ENCODE measurements at places on chromosomes 1 and 21.

- peak; percentile 17 for DNase-seq
Observed at GRCh38 chr1:119948342-119949214, 52.3 kb upstream of the ADAM30 start.

DNA sequence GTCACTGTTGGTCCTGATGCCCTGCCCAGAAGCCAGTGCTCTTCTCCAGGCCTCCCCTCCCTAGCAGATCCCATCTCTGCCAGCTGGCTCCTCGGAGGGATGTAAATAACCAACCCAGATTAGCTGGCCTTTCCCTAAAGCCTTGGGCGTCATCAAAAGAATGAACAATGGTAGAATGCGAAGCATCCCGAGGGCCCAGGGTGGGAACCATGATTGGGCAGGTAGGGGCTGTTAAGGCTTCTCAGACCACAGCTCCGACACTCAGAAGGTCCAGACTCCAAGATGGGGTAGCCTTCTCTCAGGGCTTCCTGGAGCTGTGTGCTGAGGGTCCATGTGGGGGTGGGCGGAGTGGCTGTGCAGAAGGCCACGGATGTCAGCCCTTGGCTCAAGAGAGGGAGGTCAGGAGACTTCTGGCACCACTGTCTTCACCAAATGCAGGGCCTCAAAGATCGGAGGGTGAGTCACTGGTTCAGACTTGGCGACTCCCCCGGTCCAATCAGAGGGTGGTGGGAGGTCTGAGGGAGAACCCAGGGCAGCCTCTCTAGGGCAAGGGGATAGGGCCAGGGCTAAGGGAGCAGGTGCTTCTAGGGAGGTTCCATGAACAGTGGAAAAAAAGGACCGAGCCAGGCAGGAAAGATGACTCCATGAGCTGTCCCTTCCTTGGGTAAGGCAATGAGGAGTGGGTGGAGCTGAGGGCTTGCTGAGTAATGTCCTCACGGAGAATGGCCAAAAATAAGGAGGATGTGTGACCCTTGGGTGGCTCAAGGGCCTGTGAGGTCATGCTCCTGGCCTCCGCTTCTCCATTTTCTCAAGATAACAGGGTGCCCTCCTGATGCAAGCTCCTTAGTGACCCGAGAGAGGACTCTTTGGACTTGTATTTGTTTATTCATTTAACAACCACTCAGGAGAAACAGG lies 58.4 kb upstream of the EPS8L3 start:
- no peak for DNase-seq

GRCh38 chr1:63817152-63817667 lies 43.4 kb downstream of the ROR1 start:
- no peak for DNase-seq

- no peak for DNase-seq
Observed at GRCh38 chr1:30507401-30508174, 215.8 kb downstream of the MATN1 start.

DNA sequence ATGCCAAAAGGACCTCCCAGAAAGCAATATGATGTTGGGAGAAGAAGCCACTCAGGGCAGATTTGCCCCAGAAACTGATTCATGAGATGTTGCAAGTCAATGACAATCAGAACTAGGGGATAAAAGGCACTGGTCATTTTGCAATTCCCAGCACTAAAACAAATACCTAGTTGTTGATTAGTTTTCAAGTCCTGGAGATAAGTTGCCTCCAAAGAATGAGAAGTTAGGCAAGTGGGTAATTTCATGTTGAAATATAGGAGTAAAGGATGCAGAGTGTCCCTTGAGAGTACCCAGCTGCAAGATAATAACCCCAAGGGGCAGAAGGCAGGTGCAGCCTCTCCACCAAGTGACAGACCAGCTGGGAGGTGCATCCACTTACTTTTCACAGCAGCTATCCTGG lies 363.6 kb downstream of the PBX1 start:
- no peak for DNase-seq

GRCh38 chr1:154520333-154520732 lies 18.1 kb upstream of the SHE start:
- no peak for DNase-seq

DNA sequence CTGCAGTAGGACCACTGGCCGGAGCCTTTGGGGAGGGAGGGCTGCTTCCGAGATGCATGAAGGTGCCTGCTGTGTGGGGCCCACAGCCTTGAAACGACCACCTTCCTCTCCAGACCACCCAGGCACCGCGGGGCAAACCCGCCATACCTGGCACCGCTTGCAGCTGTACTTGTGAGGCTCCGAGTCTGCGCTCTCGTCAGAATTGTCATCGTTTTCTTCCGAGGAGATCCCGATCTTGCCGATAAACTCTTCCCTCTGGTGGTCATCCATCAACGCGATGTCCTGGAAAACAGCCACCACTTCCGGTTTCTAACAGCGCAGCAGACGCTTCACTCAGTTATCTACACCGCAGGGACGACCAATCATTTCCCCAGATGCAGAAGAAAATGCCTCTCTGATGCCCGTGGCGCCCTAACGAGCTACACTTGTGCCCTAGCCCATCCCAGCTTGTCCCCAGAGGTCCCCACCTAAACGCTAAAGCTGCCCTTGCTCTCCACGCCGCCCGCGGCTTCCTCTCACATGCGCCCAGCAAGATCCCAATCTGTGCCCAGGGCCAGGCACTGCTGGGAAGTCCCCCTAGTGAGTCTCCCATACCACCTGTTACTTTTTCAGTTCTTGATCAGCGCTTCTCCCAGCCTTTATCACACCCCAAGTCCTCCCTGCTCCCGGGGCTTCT lies 55.0 kb upstream of the RIPK4 start:
- no peak for DNase-seq

DNA sequence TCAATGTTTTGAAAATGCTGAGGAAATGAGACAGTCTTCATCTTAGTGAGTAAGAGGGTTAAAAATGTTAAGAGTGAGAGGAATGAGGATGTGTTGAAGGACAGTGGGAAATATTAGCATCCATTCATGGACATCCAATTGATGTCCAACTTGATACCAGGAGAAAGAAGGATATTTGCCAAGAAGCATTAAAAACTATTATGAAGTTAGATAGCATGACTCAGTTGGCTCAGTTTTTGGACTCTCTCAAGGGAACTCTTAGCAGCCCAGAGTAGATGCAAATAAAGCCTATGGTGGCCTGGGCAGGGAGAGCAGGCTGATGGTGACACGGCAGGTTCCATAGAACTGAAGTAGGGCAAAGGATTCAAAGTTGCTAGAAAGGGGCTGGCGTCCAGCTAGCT lies 171.0 kb downstream of the ZZZ3 start:
- DNase-seq: no peak

DNA sequence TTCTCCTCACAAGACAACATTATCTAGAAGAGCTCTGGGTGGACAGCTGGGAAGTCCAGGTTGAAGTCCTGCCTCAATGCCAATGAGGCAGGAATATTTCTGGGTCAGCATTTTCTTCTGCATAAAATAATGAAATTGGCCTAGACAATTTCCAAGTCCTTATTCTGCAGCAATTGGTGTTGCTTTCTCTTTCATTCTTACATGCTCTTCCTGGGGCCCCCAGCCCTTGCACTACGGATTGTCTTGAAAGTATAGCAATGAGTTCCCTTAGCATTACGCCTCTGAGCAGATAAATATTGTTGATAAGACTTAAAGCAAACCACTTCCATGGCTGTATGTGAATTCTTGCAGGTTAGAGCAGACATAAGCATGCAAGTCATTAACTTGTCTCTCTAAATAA lies 188.5 kb downstream of the TGFBR3 start:
- no peak for DNase-seq

GRCh38 chr1:205766038-205766437 lies 9.2 kb downstream of the RAB29 start:
- DNase-seq: no peak

DNA sequence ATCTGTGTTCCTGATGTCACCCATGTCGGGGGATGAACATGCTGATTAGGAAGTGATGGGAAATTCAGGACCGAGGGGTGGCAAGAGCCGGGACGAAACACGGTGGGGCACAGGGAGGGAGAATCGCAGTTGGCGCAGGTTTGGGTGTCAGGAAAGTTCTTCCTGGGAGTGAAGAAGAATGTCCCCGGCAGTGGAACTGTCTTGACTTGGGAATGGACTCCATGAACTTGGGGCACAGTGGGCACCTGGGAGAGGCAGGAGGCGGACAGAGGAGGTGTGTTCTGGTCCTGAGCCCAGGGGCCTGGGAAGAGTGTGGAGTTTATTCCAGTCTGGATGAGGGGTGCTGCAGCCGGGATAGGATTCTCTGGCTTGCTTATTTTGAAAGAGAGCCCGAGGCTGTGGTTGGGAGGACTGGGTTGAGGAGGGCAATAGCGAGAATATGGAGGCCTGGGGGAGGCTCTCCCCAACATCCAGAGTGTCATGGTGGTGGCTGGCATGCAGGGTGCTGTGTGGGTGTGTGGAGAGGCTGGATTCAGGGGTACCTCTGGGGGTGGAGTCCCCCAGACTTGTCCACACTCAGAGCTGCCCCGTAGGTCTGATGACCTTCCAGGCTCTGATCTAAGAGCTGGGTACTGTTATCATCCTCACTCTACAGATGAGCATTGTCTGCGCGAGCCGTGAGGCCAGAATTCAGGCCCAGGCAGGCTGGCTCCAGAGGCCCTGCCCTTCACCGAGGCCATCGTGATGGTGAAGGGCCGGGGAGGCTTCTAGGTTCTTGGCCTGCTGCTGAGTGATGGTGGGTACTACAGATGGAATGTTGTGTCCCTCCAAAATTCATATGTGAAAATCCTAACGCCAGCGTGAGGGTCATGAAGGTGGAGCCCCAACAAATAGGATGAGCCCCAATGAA lies 274.5 kb upstream of the C1orf174 start:
- no peak for DNase-seq

GRCh38 chr1:31785020-31785946 lies 21.1 kb upstream of the ADGRB2 start:
- peak; percentile 58 for DNase-seq

- no peak for DNase-seq
Observed at GRCh38 chr1:32014199-32014947, 705 bp downstream of the KHDRBS1 start.

GRCh38 chr1:172556461-172556860 lies 23.5 kb downstream of the SUCO start:
- DNase-seq: no peak

DNA sequence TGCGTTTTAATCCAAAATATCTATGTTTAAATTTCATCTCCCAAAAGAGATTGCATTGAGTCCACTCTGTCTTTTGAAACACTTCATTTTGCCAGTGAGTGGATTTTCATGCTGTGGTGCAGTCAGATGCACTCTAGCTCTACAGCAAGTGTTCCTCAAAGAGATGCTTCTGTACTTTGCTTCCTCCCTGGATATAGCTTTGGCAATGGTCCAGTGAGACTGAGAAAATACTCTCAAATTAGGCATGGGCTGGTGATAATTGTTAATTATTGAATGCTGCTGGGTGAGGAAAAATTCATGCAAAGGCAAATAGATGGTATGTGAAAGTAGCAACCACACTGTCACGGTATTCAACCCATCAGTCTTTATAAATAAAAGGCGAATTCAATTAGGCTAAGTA lies 396.9 kb downstream of the ADGRL2 start:
- no peak for DNase-seq

DNA sequence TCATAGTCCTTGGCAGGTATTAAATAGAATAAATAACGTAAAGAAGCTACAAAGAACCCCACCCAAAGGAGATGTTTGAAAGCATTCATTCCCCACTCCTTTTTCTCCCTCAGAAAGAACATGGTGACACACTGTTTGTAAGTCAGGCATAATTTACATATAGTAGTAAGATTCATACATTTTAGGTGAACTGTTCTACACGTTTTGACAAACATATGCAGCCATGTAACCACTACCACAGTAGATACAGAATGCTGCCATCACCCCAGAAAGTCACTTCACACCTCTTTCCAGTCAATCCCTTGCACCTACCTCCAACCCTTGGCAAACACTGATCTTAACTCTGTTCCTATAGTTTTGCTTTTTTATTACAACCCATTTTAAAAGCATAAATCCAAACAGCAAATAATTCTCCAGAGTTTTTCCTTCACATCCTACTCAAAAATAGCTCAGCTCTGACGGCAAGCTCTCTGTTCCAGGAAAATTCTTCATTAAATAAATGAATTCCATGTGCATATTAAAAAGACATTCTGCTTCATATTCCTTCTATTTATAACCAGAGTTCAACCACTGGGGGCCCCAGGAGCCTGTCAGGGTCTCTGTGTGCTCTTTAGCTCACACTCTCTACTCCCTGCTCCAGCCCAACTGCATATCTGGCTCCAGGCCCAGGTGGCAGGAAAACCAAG lies 258.8 kb downstream of the PLPP3 start:
- DNase-seq: no peak

DNA sequence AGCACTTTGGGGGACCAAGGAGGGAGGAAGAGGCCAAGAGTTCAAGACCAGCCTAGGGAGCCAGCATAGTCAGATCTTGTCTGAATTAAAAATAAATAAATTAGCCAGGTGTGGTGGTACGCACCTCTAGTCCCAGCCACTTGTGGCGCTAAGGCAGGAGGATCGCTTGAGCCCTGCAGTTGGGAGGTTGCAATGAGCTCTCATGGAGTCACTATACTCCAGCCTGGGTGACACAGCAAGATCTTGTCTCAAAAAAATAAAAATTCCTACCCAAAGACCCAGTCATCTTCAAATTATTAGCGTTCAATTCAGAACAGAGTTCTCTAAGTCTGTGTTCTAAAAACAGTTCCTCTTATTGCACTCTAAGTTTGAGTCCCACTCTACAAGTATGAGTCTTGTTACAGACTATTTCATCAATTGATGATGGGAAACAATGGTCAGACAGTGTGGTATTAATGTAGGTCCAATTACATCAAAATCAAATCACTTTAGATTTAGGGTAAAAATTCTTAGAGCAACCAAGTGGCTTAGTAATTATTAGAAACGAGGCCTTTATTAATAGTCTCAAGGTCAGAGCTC lies 6.9 kb downstream of the FOXJ3 start:
- DNase-seq: no peak

DNA sequence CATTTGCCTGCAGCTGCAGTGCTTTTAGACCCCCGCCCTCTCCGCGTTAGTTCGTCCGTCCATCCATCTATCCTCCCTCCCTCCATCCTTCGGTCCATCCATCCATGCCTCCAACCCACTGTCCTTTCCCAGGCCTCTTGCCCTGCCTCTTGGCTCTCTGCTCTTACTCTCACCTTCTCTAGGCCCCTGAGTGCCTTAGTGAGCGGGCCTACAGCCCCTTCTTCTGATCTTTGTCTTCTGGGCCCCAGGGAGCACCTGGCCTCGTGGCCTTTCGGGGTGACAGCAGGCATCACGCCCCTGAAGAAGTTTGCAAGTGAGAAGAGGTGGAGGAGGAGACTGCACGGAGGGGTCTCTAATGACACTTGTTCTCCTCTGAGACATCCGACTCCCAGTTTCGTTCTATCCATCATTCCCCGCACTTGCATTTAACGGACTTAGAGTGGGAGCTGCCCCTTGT lies 842 bp downstream of the ATXN7L2 start:
- no peak for DNase-seq

- peak; percentile 27 for DNase-seq
Observed at GRCh38 chr1:212645546-212646543, 37.3 kb downstream of the ATF3 start.

- DNase-seq: no peak
Observed at GRCh38 chr1:116881879-116882520, 27.7 kb upstream of the PTGFRN start.

- DNase-seq: no peak
Observed at GRCh38 chr1:79657951-79658658, 651.6 kb upstream of the ADGRL4 start.
